NCI-H1092 (cell line): ENCODE measurements at places on chromosomes 6 and 20.
A peak's percentile ranks its signal among the peaks of the same experiment; 100 is the strongest.

DNA sequence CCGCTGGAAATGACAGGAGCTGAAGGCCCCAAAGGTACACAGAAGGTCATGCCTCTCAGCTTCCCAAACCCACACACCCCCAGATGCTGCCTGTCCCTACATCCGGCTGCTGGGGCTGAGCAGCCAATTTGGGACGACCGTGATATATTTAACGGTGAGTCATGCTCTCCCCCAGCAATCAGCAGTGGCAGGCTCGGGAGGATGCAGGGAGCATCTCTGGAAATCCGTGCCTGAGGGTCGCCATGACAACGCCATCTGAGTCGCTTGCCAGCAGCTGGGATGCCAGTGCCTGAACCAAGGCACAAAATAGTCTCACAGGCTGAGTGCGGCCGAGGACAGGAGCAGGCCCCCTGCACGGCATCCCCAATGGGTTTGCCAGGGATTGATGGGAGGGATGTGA lies 57.9 kb downstream of the KCNB1 start:
- no peak for DNase-seq

DNA sequence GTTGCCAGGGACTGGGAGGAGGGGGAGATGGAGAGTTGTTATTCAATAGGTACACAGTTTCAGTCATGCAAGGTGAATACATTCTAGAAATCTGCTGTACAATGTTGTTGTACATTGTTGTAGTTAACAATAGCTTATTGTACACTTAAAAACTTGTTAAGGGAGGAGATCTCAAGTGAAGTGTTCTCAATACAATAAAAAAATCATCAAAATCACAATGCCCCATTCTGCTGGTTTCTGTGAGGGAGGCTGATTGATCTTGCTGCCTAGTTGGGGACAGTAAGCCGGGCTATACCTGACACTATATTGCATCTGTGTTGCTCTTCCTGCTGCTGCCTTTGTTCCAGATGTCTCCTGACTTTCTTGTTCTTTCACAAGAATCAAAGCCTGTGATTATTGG lies 232.1 kb downstream of the LRFN2 start:
- DNase-seq, result no peak

DNA sequence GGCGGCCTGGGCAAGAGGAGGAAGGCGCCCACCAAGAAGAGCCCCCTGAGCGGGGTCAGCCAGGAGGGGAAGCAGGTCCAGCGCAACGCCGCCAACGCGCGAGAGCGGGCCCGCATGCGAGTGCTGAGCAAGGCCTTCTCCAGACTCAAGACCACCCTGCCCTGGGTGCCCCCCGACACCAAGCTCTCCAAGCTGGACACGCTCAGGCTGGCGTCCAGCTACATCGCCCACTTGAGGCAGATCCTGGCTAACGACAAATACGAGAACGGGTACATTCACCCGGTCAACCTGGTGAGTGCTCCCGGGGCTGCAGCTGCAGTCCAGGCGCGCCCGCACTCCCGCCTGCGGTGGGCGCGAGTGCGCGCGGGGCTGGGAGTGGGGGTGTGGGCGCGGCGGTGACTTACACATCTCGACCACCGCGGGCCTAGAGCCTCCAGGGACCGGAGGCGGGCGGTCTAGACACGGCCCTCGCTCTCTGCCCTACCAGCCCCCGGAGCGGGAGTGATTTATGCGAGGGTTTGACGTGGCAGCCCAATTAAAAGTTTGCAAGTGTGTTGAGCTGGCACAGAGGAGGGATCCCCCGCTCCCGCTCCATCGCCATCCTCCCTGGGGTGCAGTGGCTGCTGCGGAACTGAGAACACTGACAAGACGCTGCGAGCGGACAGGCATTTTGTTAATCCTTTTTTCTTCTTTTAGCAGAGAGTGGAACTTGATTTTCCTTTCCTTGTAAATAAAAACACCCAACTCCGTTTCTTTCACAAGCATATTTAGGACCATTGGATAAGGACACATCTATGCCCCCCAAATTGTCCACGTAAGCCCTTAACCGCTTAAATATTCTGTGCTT lies 867 bp downstream of the TCF21 start:
- DNase-seq, result no peak

GRCh38 chr20:34491226-34491931 lies 24.8 kb upstream of the DYNLRB1 start:
- DNase-seq, result no peak

GRCh38 chr6:31750411-31751022 lies 10.7 kb downstream of the MSH5 start:
- DNase-seq, result no peak

- no peak for DNase-seq
Measured at GRCh38 chr6:169165561-169166300, 87.9 kb downstream of the THBS2 start.

- DNase-seq, result no peak
Measured at GRCh38 chr6:143750877-143751276, 73.1 kb downstream of the PHACTR2 start.

GRCh38 chr6:2432292-2432691 lies 186.9 kb upstream of the GMDS start:
- DNase-seq, result no peak

GRCh38 chr20:16574656-16575355 lies 1.6 kb upstream of the KIF16B start:
- peak; percentile 54 for DNase-seq

DNA sequence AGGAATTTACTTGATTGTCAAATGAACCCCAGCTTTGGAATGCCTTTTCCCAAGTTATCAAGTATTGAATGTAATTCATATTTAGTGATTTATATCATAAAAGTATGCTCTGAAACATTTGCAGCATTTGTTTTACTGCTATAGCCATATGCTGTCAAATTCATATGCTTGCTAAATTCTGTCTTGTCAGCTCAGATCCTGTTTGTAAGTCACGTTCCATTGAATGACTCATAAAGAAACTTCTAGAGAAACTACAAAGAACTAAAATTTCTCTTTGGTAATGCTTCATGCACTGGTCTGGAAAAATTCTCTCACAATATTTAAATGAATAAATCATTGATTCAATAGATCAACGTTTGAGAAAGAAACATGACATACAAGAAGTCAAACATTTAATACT lies 445.9 kb downstream of the PHF3 start:
- no peak for DNase-seq

GRCh38 chr6:105459049-105459448 lies 56.2 kb upstream of the PREP start:
- no peak for DNase-seq

- DNase-seq, result no peak
Measured at GRCh38 chr6:167410462-167410861, 85.6 kb downstream of the TTLL2 start.

GRCh38 chr6:44828780-44829179 lies 441.3 kb downstream of the CDC5L start:
- DNase-seq, result no peak

DNA sequence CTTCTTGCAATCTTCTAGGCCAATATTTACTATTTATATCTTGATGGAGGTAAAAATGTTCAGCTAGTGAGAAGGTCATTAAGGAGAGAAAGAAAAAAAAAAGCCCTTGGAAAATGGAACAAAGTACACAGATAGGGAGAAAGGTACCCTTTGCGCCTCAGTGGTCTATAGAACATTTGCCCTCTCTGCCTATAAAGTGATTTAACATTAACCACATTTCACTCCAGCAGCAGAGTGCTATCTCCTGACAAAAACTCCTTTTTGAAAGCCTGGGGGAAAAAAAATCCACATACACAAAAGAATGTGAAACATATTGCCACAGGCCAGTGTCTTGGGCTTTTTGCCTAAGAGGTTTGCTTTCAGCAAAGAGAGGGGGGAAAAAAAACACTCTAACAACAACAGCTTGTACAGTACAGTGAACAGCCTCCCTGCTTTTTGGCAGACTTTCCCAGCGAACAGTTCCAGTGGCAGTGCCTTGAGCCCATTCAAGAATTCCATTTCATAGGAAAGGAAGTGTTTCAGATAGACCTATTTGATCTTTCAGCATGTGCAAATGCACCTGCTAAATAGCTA lies 695 bp downstream of the ARHGAP18 start:
- no peak for DNase-seq

DNA sequence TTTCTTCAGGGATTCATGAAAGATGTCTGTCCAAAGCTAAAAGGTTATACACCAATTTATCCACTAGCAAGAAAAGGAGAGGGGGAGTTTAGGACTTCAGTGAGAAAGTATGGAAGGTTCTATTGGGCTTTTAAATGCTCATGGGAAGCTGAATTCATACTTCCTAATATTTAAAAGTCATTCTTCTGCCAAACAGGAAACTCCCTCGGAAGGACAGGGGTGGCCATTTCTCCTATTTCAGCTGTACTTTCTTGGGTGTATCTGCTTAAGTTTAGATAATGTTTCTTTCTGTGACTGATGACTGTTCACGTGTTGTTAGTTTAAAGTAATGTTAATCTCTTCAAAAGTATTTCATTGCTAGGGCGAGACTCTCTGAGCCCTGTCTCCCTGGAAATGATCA lies 80.5 kb upstream of the IFNGR1 start:
- no peak for DNase-seq

- DNase-seq, result no peak
Measured at GRCh38 chr20:51092338-51092737, 69.4 kb upstream of the KCNG1 start.

DNA sequence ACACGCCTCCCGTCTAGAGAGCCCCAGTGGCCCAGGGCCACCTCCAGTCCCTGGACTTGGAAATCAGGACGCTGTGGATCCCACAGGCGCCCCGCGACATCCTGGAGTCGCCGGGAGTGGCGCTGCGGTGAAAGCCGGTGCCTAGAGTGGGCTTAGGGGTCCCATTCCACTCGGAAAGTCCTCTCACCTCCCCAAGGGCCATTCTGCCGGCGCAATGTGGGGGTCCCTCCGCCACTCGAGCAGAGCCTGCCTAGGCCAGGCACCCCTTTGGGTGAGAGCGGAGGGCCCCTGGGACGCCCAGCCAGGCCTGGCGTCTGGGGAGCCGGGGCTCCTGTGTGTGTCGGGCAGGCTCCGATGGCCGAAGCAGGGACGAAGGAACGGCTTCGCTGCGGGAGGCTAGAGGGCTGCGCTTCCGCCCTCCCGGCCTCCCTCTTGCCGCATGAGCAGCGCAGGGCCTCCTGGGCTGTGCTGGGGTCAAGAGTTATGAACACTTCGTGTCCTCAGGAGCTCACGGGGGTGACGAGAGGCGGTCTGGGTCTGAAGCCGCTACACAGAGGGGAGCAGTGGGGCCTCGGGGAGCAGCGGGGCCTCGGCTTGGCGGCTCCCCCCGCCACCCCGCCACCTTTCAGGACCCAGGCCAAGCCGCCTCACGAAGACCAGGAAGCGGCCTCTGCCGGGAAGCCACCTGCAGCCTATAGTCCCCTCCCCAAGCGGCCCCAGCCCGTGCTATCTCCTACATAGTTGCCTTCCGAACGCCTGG lies 13.6 kb downstream of the POU3F2 start:
- no peak for DNase-seq

- no peak for DNase-seq
Measured at GRCh38 chr20:31595654-31596411, 9.3 kb upstream of the ID1 start.

GRCh38 chr6:69953491-69953890 lies 87.1 kb downstream of the COL19A1 start:
- DNase-seq, result no peak

- no peak for DNase-seq
Measured at GRCh38 chr6:168844821-168845609, 404.0 kb downstream of the SMOC2 start.

GRCh38 chr6:103409475-103409874 lies 1450.2 kb downstream of the HACE1 start:
- no peak for DNase-seq

- no peak for DNase-seq
Measured at GRCh38 chr20:49352751-49353150, 74.9 kb upstream of the ZNFX1 start.

GRCh38 chr6:106739387-106739786 lies 110.0 kb downstream of the QRSL1 start:
- DNase-seq, result no peak

- DNase-seq, result no peak
Measured at GRCh38 chr20:34472246-34472925, 43.8 kb upstream of the DYNLRB1 start.

DNA sequence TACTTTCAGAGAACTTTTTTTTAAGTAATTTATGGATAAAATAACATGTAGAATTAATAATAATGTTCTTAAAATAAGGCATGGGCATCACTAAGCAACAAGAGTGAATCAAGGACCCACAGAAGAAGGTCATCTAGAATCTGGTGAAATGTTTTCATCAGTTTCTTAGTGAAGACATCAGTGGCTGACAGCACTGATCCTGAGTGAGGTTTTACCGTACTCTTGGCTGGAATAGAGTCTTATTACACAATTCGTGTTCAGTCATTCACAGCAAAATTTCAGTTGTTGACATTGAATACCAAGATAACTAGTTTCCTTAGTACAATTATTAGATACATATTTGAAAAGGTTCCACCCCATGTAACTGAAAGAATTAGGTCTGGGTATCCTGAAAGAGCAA lies 140.4 kb downstream of the C6orf58 start:
- no peak for DNase-seq

DNA sequence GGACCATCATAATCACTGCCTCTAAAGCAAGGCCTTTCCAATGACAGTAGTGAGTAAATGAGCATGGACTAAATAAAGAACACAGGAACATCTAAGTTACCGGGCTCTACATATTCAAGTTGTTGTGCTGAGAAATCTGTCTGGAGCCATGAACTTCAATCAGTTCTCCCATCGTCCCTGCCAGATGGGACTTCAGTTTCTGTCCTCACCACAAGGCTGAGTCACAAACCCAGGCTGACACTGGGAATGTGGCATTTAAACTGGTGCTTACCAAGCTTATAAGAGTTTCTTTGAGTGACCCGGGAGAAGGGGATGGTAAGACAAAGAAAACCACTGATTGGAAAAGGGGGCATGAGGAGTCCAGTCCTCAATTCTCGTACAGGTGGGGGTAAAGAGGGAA lies 497.0 kb downstream of the MAFB start:
- DNase-seq, result no peak
